Activated CD8-positive, alpha-beta memory T cell treated with anti-CD3 and anti-CD28 coated beads, Interleukin-2, amount 50 U/mL, for 4 hours (primary cell): ENCODE measurements at places on chromosomes 5 and 9.

DNA sequence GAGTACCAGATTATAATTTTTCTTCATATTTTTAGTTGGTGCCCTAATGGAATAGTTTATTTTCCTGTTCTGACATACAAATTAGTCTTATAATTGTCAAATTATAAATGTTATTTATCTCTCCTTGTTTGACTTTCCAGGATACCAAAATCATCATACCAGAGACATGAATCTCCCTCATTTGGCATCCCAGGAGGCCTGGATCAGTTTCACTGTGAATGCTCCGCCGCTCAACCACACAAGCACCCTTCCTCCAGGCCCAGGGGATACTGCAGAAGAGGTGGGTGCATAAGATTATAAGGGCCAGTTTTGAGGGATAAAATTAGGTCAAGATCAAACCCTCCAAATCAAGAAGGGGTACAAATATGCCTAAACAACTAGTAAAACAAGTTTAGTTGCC lies 1229.3 kb downstream of the CDH12 start:
- no peak for DNase-seq

DNA sequence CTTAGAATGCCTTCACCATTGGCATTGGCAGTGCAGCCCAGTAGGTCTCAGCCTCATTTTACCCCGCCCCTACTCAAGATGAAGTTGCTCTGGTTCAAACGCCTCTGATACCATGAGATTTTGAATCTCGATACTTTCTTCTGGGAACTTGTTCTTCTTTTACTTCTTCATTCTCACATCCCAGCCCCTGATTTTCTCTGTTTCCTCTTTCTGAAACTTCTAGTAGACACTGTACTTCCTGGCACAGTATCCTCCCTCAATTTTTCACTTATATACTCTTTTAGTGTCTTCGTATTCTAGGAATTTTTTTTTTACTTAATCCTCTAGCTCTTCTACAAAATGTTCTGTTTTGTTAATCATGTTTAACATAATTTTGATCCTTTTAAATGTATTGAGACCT lies 13.1 kb upstream of the ZNF79 start:
- DNase-seq: no peak

DNA sequence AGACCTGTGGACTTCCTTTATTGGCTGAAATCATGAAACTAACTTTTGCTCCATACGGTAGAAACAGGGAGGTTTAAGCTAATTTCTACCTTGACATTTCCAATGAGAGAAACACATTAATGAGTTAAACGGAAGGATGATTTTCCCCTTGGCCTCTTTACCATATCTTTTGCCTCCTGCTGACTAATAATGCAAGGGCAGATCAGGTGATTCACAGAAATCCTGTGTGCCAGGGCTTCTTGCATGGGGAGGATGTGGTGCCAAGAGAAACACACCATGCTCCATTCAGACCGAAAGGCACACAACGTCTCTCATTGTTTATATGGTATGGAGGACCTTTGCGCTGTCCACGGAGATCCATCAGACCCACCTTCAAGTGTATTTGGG lies 17.4 kb upstream of the PRLR start:
- no peak for DNase-seq

GRCh38 chr5:168962306-168962705 lies 338.6 kb downstream of the SLIT3 start:
- DNase-seq: no peak
